ENCODE measurements at places on chromosomes 4 and X. TPM values are rescaled to one million over a fixed set of nuclear protein-coding genes. Genes with fewer than 3 reads are reported as not detected.

Gene GAGE1
- total RNA-seq, result not detected

DNA sequence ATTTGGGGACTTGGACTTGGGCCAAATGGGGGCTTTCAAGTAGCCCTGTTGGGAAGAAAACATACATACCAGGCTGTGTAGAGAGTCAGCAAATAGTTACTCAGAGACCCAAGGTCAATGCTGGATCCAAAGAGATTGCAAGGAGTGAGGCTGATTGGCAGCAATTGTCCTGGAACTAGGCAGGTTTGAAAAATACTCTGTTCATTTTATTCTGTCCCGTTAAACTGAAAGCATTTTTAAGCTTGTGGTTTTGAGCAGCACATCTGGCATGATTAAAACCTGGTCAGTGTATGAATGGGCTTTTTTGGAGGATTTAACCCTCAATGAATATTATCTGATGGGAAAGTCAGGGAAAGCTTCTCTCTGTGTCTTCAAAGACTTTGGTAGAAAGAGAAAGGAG, 294.3 kb upstream of the BOD1L1 start:
- H3K27ac ChIP-seq, result no peak overlapping the region
- no peak for DNase-seq
- H3K36me3 ChIP-seq, result no peaks in the 10 kb centered on the region
- H3K4me1 ChIP-seq, result no peaks in the 10 kb centered on the region
- H3K27me3 ChIP-seq, result no peaks in the 10 kb centered on the region

- no peaks in the 10 kb centered on the region for H3K36me3 ChIP-seq
- no peak for DNase-seq
- H3K27ac ChIP-seq, result no peak overlapping the region
- H3K27me3 ChIP-seq, result no peaks in the 10 kb centered on the region
- no peak overlapping the region for H3K4me3 ChIP-seq
Measured at GRCh38 chr4:53132132-53132891, 233.5 kb downstream of the SCFD2 start.

GRCh38 chr4:113350576-113350975, 301.1 kb downstream of the ANK2 start:
- H3K27me3 ChIP-seq, result no peaks in the 10 kb centered on the region
- no peak overlapping the region for H3K27ac ChIP-seq
- DNase-seq, result no peak
